ENCODE measurements at places on chromosomes 2 and 18.

DNA sequence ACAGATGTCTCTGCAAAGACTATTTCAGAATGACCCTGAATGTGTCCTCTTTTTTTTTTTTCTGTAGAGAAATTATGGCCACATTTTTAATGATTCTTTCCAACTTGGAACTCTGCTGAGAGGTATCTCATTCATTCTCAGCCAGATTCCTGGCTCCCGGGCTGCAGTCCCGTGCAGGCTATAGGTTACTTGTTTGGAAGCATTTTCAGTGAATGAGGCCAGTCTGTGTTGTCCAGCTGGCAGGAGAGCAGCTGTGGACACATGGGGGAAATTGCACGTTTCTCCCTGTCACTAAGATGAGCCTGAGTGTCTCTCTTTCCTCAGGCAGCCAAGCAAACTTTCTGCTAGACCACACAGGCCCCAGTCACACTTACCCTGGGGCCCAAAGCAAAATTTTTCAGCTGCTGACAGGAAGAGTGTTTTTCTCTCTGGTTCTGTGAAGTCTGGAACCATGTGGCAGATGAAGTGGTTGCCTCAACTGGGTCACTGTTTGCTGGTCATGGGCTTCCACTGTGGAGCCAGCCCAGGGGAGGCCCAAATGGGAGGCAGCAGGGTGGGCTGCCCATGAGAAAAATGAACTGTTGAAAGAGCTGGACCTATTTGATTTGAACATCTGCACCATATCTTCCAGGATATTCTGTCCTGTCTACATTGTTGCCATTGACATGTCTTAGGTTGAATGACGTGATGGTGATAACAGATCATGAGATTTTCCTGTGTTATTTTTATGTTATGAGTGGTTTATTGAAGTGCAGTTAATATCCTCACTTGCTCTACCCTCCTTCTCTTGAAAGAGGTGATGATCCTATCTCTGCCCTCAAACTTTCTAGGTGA, 431.2 kb downstream of the LPIN1 start:
- DNase-seq = no peak

DNA sequence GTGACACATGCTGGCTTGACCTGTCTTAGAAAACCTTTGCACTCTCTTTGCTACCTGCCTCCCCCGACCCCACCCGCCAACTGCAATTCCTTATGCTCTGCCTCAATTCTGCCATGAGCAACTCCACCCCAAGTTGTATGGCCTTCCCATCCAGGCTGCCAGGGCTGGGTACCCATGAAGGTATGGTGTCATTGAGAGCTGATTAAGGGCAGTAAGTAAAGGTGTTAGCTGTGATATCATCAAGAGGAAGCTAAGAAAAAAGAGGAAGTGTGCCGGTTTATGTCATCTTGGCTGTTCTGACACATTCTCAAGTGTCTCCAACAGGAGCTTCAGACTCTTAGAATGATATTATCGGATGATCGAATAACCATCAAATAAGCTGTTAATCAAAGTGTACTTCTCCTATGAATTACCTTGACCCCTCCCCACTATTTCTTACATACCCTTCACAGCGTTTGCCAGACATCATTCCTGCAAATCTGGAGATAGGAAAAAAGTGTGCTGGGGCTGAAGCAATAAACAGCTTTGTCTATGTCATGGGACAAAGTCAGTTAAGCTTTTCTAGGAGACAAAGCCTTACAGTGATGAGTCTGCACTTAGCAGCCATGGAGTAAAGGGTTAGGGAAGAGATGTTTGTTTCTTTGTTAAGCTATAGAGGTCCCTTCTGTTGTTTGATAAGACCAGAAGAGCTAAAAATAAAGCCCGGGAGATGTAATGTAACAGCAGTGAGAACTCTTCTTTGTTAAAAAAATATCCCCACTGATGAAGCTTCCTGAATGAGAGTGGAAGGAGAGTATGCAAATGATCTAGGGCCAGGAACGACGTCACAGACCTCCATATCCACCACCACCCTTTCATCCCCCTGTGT, 40.4 kb upstream of the SMAD2 start:
- no peak for DNase-seq

DNA sequence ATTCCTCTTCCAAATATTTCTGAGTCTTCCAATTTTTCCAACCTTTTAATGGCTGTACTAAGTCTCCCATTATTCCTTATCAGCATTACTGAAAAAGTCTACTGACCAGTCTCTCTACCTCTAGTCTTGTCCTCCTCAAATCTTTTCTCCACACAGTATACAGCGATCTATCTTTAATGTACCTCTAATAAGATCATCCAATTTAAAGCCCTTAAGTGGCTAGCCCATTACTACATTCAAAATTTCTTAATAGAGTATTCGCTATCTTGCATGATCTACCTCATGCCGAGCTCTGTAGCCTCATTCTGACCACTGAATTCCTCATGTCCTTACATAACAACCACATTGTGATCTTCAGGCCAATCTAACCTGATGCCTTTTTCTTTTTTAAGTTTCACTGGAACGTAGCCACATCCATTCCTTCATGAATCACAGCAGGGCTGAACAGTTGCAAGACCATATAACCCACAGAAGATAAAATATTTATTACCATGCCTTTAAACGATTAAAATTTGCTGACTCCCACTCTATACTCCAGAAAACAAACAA, 57.9 kb downstream of the SLC66A3 start:
- DNase-seq = no peak

DNA sequence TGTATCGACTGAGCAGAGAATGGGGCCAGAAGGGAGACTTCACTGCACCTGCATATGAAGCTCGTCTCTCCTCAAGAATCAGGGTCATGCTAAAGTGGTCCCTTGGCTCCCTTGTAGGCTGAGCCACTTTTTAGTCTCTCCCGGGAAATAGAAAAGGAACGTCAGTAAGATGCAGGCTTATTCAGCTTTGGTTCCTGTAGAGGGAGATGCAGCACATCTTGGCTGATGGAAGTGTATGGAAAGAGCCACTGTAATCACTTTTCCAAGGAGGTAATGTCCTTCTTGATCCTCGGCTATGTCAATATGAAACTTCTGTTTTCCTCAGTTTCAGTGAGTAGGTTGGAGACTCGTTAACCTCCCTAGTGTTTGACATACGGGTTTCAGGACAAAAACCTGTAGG, 235.2 kb downstream of the GCA start:
- no peak for DNase-seq

DNA sequence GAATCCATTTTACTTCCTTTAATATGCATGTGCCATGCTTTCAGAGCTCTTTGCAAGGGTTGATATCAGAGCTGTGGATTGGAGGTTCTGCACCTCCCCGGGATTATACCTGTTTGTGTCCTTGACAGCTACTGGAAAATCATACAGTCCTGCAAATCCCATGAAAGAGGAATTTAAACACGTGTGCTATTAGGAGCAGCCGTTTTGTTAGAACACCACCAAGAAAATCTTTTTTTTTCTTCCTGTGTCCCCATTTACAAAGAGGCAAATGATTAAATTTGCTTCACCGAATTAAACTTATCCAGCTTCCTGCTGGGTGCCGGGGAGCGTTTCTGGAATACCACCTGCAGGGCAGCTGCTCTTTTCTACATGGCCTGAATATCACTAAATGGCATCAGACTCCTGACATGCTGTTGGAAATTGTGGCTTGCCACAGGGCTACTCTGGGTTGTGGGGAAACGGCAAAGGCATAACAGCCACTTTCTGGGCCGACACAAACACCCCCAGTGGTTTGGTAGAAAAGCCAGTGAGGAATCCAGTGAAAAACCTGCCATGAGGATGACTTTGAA, 23.4 kb upstream of the SOX11 start:
- DNase-seq = no peak

DNA sequence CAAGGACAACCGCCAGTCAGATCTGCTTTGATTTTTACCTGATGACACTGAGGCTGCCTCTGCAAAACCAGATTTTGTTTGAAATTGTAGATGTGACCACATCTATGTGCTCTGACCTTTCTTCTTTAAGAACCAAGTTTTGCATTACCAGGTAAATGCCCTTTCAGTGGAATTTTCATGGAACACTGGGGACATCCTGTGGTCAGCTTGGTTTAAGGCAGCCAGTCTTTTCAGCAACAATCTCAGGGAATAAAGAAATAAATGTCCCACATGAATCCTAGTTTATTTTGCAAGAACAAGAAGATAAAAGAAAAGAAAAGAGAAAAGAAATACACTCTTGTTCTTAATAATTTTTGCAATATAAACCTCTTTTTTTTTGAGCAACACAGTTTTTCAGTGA, 90.6 kb downstream of the POU3F3 start:
- DNase-seq = peak; percentile 25

DNA sequence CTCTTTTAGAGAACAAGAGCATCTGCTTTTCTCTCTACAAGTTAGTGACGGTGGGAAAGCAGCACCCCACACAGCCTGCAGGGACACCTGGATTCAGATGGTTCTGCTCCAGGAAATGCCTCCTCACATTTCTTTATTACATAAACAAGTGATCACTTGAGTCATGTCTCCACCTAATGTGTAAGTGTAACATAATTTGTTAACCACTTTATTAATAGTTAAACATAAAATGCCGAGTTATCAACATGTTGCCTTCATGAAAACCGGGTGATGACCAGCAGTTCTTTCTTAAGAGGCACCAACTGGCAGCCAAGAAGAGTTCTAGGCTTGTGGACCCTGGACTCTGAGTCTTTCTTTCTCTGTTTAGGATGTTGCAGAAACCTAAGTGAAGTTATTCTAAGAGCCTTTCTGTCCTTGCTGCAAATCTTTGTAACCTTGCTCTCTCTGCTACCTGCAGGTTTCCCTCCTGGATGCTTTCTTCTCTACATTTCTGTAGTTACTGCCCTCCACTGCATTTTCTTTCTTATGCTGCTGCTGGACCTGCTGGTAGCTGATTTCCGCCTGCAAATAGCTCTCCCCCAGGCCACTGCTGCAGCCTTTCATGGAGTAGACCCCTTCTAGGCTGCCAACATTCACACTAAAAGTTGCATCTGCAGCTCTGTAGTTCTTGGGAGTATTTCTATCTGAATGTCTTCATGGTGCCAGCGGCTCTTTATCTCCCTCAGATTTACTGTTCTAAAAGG, 24.3 kb downstream of the UPP2 start:
- no peak for DNase-seq

- DNase-seq = no peak
These were observed 84.1 kb downstream of the CELF4 start for GRCh38 chr18:37481491-37481890.

DNA sequence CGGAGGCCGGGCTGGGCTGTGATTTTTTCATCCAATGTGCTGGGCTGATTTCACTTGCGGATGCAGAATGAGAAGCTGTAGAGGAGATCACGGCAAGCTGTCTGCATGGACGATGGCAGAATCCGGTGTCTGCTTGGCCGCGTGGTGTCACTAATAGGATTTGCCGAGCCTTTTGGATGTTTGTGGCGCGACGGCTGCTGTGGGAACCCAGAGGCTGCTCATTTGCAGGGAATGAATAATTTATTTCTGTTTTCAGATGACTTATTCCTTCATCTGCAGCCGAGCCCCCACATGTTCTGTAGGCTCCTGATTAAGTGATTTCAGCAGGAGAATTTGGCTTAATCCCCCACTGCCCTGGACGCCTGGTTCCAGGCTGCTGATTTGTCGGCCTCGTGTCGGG, 62.6 kb downstream of the ODC1 start:
- DNase-seq = no peak

DNA sequence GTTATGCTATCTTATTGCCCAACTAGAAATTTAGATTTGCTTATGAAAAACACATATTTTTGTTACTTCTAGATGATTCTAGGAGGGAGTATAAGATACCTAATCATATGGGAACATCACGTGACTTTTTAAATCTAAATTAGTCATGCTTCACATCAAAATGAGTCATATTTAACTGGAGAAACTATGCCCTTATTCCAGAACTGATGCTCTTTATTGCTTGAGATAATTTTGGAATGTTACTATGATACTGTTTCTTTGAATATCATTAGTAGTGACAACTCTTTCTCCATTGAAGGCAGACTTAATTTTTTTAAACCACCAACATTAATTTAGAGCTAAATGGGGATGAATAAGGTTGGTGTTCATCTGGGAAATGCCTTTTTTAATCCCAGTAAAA, 19.9 kb upstream of the ELAC1 start:
- DNase-seq = no peak

GRCh38 chr2:36356990-36357846, 1.6 kb downstream of the CRIM1 start:
- no peak for DNase-seq

DNA sequence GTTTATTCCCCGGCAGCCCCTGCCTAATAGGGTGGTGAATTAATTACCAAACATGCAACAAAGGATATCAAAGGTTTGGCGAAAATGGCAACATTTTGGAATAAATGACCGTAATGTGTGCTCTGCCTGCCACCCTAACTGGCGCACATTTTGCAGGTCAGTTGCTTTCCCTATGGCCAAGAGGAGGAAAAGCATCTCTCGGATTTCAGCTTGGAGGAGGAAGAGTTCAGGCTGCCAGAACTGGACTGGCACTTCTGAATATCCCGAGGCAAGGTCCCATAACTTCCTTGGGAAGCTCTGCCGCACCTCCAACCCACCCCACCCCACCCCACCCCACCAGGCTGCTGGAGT, 37.1 kb downstream of the SLC25A52 start:
- DNase-seq = no peak

GRCh38 chr2:9638532-9638931, 7.7 kb upstream of the YWHAQ start:
- no peak for DNase-seq

DNA sequence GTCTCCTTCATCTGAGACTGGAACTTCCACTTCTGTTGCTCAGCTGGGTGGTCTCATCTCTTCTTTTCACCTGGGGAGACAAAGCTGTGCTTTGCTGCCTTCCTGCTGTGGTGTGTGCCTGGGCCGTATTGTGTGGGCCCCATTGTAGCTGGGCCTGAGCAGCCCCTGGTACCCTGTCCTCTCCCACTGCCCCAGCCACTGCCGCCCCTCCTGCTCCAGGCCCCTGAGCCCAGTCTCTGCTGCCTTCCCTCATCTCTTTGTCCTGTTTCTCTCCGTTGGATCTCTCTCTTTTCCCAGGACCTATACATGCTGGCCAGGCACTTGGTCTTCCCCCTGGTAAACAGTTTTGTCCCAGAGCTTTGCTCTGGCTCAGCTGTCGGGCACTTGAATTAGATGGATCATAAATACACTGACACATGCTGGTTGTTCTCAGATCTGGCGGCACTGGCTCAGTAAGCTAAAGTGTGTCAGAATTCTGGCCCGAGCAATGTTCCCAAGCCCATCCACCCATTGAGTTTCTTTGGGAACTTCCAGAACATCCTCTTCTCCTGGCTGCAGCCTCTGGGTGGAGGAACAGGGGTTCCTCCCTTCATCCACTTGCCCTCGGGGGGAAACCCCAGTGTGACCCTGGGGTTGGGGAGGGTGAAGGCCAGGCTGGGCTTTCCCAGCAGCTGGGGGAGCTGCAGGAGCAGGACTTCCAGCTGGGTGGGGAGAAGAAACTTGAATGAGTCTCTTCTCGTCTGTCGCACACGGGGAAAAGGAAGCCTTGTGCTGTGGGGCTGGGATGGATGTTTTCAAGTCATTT, 99.0 kb downstream of the DGKD start:
- no peak for DNase-seq

Measured in HuH-7 (cell line).